ENCODE measurements at places on chromosomes 5 and 9.
A peak's percentile ranks its signal among the peaks of the same experiment; 100 is the strongest.

GRCh38 chr5:31855134-31856040 is 216.5 kb downstream of the PDZD2 start:
- ATAC-seq = no peak

GRCh38 chr9:36935332-36935731 is 98.7 kb downstream of the PAX5 start:
- no peak for ATAC-seq

GRCh38 chr9:110975969-110976368 is 62.3 kb downstream of the LPAR1 start:
- no peak for ATAC-seq

- ATAC-seq = no peak
Measured at GRCh38 chr5:135996611-135997010, 32.2 kb upstream of the TGFBI start.

DNA sequence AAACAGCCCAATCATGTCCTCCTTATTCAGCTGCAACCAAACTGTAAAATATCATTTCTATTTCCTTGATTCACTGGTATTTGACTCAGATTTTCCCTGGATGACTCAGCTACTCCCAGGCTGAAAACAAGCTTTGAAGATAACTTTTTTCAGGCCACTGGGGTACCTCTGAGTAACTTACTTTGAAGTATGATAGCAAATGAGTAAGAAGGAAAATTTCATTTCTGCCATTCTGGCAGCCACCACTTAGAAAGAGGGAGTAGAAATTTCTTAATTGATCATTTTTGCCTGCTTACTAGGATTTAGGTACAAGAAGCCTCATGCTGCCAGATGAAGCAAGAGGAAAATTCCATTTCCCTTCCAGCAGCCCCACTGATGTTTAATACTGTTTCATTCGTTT is 247.4 kb downstream of the PRELID2 start:
- ATAC-seq = peak; percentile 92

- no peak for ATAC-seq
Measured at GRCh38 chr9:38171926-38172325, 102.9 kb upstream of the SHB start.

GRCh38 chr5:132363431-132364112 is 5.9 kb upstream of the SLC22A5 start:
- ATAC-seq = peak; percentile 72

- peak; percentile 18 for ATAC-seq
Measured at GRCh38 chr9:33287087-33287490, 3.2 kb upstream of the NFX1 start.

DNA sequence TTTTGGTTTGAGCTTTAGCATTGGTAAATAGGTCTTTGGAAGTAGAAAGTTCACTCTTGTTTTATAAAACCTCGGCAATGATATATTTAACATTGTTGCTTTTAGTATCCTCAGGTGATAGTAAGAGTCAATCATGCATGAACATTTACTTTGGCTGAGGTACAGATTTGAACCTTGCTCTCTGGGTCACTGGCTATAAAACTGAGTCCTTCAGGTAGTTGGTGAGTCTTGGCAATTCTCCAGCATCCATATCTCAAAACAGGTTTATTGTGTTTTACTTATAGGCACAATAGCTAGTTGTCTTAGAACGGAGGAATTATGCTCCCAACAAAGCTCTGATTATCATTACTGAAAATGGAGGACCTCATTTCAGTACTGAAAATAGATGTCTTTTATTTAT is 75.1 kb downstream of the MAT2B start:
- no peak for ATAC-seq

DNA sequence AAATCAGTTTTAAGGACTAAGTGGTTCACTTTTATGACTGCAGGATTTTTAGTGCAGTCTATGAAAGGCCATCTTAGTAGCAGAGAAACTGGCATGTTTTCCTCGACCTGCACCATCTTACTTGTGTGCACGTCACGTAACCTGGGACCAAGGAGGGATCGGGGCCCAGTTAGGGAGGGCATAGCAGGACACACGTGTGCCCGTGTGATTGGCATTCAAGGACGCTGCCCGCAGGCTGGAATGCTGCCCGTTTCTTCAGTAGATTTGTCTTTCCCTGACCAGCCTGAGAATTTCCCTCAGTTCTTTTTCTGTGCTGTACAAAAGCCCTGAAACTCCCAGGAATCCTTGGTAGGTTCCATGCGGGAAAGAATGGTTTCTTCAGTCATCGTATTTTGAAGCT is 196.3 kb downstream of the TRIO start:
- no peak for ATAC-seq

- ATAC-seq = no peak
Measured at GRCh38 chr5:776862-777711, 7.4 kb downstream of the ZDHHC11B start.

DNA sequence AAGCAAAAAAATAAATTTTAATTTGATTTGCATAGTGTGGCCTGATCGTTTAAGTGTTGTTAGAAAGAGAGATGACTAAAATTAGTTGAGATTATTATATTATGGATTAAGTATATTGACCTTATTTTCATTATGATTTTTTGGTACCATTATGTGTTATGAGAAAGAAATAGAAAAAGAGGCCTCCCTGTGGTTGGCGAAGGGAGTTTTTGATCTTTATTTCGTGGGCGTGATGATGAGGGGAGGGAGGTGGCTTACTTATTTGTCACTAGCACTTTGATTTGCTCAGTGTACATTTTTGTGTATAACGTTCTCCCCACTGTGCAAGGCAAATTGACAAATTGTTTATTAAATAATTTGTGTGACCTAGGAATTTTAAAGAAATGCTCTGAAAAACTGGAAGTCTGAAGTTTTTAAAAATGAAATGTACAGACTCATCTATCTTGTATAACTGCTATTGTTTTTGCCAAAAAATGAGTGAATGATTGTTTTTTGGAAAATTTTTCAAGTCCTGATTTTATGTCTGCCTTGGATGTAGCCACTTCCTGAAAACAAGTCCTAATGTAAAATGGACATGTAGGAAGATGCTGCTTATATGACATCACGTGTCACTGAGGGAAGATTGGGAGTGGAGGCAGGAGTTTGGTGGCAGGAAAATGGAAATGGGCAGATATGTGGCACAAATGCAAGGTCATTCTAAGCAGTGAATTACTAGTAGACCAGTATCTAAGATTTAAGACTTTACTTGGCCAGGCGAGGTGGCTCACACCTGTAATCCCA is 3.0 kb downstream of the DAPK1 start:
- ATAC-seq = no peak

DNA sequence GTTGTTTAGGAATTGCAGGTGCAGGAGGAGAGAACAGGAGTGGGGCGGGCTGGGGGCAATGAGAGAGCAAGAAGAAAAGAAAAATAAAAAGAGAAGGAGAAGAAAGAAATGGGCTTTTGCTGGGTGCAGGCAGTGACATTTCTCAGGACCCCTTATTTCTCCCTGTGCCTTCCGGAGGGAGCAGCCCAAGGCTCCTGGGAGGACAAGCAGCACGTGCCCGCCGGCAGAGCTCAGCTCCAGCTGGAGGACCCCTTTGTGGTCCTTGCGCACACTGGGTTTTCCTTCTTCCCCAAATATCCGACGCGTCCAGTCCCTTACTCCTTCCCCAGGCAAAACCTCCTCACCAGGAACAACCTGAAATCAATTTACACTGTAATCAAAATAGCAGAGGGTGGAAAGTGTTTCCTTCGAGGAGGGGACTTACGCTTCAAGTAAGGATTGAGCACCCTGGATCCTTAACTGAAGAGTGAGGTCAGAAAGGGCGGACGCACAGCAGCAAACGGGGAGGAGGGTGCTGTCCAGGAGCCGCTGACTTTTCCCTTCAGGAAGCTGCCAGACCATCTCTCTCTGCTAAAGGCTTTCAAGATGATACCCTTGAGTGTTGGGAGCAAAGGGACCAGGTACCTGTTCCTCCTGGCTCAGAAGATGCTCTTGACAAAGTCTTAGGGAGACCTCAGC is 2.1 kb downstream of the BTNL9 start:
- ATAC-seq = no peak

DNA sequence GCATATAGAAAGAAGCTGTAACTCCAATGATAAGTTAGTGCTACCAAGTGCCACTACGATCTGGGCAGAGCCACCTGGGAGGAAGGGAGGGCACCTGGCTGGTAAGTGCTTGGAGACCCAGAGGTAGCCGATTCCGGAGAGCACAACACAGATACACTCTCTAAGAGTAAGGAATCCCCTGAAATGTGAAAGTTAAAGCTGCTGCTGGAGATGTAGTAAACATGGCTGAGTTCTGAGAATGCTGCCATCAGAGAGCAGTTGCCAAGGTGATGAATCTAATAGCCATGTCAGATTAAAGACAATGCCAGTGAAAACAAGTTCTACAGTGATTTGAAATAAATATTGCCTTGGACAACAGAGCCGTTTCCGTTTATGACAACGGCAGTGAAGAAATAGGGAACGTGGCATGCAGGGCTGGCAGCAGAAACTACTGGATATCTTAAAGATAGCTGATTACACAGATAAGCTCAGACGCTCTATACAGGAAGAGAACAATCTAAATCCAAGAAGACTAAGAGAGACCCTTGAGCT is 561.2 kb upstream of the C9orf72 start:
- ATAC-seq = no peak

GRCh38 chr5:127673117-127673800 is 24.4 kb downstream of the CTXN3 start:
- no peak for ATAC-seq

GRCh38 chr5:160507221-160507721 is 85.6 kb downstream of the PTTG1 start:
- ATAC-seq = peak; percentile 45

- ATAC-seq = peak; percentile 7
Measured at GRCh38 chr9:137281345-137282116, 4.0 kb downstream of the TOR4A start.

- peak; percentile 7 for ATAC-seq
Measured at GRCh38 chr5:54703565-54704255, 186.2 kb downstream of the SNX18 start.

GRCh38 chr9:121133104-121133816 is 58.5 kb downstream of the CNTRL start:
- no peak for ATAC-seq

DNA sequence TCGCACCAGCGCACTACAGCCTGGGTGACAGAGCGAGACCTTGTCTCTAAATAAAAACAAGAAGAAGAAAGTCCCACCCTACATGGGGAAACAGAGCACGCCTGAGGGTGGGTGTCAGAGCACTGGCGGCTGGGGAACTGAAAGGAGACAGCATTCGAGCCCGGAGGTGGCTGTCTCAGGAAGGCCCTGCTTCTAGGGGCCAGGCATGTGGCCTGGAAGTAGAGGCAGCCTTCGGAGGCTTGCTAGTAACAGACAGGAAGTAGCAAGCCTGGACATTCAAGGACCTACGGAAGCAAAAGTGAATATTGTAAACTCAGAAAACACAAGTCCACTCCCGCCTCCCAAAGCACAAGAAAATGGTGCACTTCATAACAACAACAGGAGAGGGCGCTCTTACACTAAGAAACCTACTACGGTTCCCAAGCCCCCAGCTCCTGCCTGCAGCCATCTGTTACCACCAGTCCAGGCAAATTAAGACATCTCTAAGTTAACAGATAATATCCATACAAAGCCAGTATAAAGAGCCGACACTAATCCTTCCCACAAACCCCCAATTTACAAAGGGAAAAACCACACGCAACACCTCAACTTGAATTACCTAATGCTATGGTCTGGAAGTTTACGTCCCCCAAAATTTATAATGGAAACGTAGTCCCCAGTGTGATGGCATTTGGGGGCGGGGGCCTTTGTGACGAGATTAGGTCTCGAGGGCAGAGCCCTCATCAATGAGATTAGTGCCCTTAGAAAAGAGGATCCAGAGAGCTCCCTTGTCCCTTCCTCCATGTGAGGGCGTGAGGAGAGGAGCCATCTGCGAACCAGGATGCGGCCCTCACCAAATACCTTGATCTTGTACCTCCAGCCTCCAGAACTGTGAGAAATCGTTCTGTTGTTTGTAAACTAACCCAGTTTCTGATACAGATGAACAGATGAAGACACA is 7.7 kb downstream of the RASGEF1C start:
- no peak for ATAC-seq

DNA sequence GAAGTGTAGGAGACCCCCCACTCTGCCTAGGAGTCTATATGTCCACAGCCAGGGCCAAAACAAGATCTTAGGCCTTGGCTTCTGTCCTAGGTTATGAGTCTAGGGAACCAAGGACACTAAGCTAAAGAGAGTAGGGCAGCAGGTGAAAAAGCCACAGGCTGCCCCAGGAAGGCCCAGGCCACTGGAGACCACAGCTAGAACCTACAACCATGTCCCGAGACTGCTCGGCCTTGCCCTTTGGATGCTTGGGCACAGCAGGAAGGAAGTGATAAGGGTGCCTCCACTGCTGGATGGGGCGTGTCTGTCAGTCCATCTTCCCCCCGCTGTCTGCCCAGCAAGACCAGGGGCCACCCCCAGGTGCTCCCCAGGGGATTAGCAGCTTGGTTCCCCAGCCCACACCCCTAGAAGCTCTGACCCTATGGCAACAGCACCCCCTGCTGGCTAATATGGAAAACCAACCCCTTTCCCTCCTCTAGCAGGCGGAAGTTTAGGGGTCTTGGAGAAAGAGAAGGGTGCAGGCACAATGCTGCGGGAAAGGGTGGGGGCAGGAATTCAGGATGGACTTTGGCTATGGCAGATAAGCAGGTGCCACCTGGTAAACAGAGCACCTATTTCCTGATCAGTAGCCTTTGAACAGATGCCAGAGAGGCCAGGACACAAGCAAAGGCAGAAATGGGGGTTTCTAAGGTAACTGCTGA is 10.5 kb upstream of the IRF1 start:
- ATAC-seq = peak; percentile 12

GRCh38 chr5:167899490-167900070 is 391.9 kb upstream of the WWC1 start:
- ATAC-seq = no peak

GRCh38 chr5:104016646-104017045 is 454.1 kb upstream of the NUDT12 start:
- ATAC-seq = no peak
